ENCODE measurements at places on chromosomes 7 and 10. TPM values are rescaled to one million over a fixed set of nuclear protein-coding genes. Genes with fewer than 3 reads are reported as not detected.

Gene SH2D4B
- polyA plus RNA-seq, result not detected

Gene PSD
- polyA plus RNA-seq, result 8.2 TPM

Gene TRIM74
- polyA plus RNA-seq, result 0.09 TPM

Gene PRSS1
- not detected for polyA plus RNA-seq

Gene CYP2C19
- polyA plus RNA-seq, result not detected

Gene AKR1C8
- not detected for polyA plus RNA-seq

Gene LRIT1
- polyA plus RNA-seq, result not detected

Gene AGR2
- polyA plus RNA-seq, result 0.60 TPM

Gene NUPR2
- not detected for polyA plus RNA-seq

Gene AMPH
- 17.3 TPM for polyA plus RNA-seq

Gene PHKG1
- polyA plus RNA-seq, result 0.20 TPM

Gene SPDYE9
- polyA plus RNA-seq, result 0.06 TPM

Gene GFRA1
- polyA plus RNA-seq, result 7.5 TPM

Gene SLC26A5
- not detected for polyA plus RNA-seq

Gene HOGA1
- polyA plus RNA-seq, result 0.41 TPM

Gene ABCF2
- polyA plus RNA-seq, result 31.0 TPM

Gene ZNF107
- polyA plus RNA-seq, result 3.2 TPM

Measured in AG04450 (cell line).